ENCODE measurements at places on chromosomes 1 and 21.

GRCh38 chr1:184019506-184019905 lies 18.0 kb downstream of the COLGALT2 start:
- no peak for DNase-seq

DNA sequence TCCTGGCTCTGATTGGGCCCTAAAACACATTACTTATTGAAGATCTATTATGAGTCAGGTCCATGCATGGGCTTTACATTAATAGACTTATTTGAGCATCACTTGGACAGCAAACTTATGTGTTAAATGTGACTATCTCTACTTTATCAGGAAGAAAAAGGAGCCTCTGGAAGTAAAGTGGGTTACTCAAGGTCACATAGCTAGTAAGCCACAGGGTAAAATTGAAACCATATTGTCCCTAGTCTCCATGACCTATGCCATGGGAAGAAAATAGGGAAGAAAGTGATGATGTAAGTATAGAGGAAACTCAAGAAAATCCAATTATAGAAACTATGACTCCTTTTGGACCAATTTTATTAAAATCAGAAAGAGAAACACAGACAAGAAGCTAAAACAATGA lies 555.3 kb downstream of the NUF2 start:
- DNase-seq: no peak

DNA sequence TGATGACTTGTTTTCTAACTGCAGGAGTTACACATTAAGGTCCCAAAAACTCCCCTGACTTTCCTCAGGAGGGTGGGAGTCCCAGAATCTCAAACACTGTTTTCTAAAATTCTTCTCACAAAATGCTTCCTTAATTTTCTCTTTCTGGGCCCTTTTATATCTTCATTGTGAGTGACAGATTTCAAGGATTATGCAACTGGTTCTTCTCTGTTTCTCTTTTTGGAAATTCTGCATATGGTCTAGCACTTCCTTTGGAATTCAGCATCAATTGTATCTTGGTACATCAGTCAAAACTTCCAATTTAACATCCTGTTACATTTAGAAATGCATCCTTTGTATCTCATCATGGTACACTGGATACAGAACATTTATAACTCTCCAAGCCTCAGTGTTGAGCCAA lies 59.7 kb downstream of the LMO4 start:
- DNase-seq: no peak

- no peak for DNase-seq
These were observed 792 bp downstream of the SNX7 start for GRCh38 chr1:98662356-98662670.

DNA sequence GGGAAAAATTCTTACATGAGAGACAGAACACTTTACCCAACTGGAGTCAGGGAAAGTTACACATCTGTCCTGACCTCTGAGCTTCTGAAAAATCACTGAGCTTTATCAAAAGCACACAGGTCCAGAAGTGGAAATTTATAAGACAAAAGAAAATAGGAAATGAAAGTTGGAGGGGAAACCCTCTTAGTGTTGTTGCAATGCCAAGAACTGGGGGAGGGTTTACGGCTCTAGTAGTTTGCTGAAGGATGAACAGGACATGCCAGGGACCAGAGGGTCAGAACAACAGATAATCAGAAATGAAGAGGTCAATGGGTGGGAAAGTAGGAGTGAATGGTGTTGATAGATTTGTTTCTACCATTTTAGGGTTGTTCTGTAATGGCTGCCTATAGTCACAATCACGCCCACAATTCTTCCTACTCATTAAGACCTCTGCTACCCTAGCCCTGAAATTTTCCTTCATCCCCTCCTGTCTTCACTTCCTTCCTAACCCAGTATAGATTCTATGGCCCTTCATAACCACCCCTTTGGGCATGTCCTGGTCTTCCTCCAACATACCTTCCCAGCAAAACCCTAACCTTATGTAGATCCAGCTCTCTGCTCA lies 30.3 kb upstream of the FMOD start:
- no peak for DNase-seq
